ENCODE measurements at places on chromosomes 4 and X.

DNA sequence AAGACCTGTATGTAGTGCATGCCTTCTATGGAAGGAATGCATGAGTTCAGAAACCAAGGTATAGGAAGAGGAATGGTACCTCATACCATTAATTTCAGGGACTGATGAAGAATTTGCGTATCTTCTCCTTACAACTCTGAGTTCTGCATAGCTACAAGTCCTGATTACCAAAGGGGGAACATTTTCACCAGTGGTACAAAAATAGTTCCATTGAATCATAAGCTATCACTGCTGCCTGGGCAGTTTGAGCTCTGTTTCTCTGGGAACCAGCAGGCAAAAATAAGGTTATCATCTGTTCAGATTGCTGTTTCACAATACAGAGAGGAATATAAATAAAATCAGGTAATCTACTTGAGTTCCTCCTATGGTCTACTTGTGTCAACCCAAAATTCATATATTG is 77.9 kb upstream of the GNPDA2 start:
- DNase-seq, result no peak

- no peak for DNase-seq
Observed at GRCh38 chr4:42320822-42321388, 76.4 kb upstream of the SHISA3 start.

DNA sequence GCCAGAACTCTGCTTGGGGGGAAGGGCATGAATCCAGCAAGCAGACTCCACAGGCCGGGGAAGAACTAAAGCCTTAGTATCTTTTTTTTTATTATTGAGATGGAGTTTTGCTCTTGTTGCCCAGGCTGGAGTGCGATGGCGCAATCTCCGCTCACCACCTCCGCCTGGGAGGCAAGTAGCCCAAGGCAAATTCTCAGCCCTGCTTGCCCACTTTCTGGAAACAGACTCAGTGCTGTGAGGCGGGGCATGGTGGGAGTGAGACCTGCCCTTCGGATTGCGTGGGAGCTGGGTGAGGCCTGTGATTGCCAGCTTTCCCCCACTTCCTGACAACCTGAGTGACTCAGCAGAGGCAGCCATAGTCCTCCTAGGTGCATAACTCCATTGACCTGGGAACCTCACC is 348.8 kb downstream of the GASK1B start:
- DNase-seq, result no peak

DNA sequence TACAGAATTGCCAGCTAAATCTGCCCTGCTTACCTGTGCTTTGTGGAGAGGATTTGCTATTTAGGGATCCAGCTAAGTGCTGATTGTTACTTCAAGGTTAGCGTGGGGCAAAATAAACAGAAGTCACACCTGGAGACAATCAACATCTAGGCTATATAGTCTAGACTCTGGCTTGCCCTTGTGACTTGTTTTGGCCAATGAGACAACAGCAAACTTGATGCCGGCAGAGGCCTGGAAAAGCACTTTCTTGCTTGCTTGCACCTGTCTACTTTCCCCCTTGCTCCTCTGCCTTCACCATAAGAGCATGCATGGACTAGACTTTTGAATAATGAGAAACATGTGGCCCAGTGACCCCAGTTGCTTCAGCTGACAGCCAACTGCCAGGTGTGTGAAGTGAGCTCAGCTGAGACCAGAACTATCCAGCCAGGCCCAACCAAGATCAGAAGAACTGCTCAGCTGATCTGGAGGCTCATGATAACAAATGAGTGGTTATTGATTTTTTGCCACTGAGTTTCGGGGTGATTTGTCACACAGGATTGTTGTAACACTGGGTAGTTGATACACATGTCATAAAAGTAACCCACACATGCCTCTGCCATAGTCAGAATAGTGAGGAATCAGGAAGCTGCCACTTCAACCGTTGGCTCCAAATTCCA is 164.4 kb downstream of the RBMX2 start:
- DNase-seq, result no peak

DNA sequence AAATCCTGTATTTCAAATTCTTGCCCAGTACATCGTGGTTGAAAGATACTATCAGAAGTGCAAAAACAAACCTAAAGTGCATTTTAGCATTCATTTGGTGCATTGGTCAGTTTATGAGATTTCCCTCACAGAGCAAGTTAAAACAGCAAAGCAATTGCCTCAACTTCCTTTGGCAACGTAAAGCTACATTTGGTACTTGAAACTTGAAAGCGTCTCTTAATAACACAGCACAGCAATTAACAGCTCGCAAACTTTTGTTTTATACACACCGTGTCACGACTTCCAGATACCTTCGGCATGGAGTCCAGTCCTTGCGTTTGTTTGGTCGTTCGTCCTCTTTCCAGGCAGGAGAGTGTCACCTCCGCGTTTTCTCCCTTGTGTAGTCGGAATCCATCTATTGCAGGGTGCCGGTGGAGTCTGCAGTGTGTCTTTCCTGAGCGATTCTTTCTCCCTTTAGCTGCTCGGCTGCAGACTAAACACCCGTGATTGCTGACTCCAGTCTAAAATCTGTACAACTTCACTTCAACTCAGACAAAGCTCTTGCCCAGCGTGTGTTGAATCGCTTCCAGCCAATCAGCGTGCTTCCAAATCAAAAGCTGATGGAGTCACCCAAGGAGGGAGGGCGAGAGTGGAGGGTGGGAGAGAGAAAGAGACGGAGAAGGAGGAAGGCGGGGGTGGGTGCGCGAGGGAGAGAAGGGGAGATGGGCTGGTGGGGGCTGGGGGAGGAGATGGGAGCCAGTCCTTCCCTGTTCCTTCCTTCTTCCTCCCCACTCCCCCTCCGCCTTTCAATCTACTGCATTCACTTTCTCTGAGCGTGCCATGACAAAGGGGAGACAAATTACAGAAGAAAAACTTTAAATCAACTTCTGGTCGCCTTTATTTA is at the start of gene PCDH18:
TSS of gene PCDH18 (minus strand) at position 509 of the 883 bp plus-strand sequence. CDS start at position 103, 406 bp downstream.
- no peak for DNase-seq

DNA sequence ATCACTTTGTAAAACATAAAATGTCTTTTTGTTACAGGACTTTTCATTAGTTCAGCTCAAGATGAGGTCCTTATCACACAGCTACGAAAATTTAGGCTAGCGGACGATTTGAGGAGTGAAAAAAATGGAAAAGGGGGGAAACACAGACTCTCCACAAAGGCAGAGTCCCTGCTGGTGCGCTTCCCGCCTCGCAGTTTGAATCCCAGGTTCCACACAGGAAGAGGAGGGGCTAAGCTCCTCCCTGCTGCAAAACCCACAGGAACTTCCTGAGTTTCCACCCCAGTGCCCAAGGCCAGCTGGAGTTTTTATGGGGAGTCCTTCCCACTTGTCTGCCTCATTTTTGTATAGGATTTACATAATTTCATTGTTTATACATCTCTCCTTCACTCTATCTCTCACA is 11.2 kb downstream of the ADAM29 start:
- no peak for DNase-seq

All from Caki2 (cell line).